ENCODE measurements at places on chromosomes 4 and X. TPM values are rescaled to one million over a fixed set of nuclear protein-coding genes. Genes with fewer than 3 reads are reported as not detected.

ZFX gene
- total RNA-seq: 43.3 TPM

DNA sequence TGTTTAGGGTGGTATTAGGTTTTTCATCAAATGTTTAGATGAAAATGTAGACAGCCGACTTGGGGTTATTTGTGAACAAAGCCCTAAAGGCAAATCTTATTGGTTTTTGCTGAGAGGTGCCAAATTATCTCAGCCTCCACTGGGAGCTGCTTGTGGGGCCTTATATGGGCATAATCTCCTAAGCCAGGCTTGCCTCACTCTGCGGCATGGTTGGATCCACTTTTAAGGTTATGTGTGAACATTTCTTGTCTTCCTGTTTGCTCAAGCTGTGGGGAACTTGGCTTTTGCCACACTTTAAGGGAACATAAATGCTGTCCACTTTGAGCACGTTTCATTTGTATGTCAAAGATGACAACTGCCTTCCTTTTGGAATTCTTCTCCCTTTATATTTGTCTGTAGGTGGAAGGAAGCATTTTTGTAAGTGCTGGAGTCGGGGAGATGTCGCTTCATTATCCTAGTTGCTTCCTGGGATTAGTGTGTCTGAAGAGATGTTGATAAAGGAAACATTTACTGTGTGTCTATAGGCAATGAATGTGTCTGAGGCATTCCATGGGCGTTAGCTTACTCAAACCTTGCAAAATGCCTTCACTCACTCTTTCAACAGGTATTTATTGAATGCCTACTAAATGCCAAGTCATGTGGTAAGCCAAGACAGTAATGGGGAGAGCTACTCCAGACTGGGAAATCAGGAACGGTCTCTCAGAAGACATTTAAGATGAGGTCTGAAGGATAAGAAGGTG, 78.3 kb downstream of the SLC9A6 start:
- DNase-seq: no peak

SEC24D gene
- 50.0 TPM for total RNA-seq

KCND1 gene
- total RNA-seq: 3.3 TPM

Measured in activated T-helper 1 cell treated with anti-CD3 and anti-CD28 coated beads, Interleukin-12 subunit alpha, Interleukin-12 subunit beta, Interleukin-2, Interleukin-4 antibody, amounts not matched to agents 30 ng/mL and 10 ng/mL and 1 ng/mL, durations not matched to agents 14 hours and 24 hours and 36 hours (primary cell).